ENCODE measurements at places on chromosomes 4 and X.
A peak's percentile ranks its signal among the peaks of the same experiment; 100 is the strongest.

- no peak for DNase-seq
Observed at GRCh38 chr4:102787096-102787881, 26.5 kb upstream of the MANBA start.

- DNase-seq: no peak
Observed at GRCh38 chr4:147378780-147379179, 102.1 kb upstream of the EDNRA start.

DNA sequence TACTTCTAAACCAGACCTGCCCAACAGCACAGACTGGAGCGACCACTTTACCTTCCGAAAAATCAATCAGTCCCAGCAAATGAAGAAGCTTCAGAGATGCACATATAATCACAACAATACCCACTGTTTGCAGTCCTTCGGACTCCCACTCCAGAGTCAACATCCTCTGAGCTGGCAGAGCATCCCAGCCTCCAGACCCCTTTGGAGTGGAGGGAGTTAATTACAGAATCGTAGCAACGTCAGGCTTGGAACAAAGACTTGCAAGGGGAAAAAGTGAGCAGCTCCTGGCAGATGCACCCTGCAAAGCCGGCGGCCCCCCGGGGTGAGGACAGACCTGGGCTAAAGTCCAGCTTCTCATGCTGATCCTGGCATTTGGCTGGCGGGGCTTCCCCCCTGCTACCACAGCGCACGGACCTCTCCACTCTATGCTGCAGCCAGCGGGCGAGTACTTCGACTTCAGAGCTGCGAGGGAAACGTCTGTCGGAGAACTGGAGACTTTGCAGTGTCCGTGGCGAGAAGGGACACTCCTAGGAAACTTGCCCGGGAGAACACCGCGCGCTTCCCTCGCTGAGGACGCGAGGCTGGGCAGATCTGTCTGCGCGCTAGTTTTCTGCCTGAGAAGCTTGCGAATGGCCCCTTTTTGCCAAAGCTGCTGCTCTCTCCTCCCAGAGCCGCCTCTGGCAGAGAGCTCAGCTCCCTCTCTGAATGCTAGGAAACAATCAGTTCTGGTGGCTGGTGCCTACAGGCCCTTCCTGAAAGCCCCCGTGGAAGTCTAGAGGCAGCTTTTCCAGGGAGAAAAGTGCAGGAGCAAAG lies 283.7 kb downstream of the PACRGL start:
- no peak for DNase-seq

- no peak for DNase-seq
Observed at GRCh38 chrX:39705290-39705689, 392.5 kb downstream of the BCOR start.

- DNase-seq: peak; percentile 51
Observed at GRCh38 chr4:112145790-112146501, 692 bp downstream of the FAM241A start.

DNA sequence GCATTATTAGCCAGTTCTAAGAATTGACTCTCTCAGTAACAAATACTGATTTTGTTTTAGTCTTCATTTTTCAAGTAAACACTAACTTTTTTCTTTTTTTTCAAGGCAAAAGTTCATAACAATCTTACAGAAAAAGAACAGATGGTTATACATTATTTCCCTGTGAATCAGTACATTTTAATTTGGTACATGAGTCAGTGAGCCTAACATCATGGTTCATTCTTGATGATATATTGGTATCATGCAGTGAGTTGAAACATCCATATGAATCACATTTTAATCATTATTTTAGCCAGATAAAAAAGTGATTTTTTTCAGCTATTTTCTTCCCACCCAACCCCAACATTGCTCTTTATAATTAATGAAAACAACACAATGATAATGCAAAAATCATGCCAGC lies 184.3 kb upstream of the TACR3 start:
- no peak for DNase-seq

GRCh38 chrX:110248578-110248977 lies 69.3 kb downstream of the AMMECR1 start:
- DNase-seq: no peak

DNA sequence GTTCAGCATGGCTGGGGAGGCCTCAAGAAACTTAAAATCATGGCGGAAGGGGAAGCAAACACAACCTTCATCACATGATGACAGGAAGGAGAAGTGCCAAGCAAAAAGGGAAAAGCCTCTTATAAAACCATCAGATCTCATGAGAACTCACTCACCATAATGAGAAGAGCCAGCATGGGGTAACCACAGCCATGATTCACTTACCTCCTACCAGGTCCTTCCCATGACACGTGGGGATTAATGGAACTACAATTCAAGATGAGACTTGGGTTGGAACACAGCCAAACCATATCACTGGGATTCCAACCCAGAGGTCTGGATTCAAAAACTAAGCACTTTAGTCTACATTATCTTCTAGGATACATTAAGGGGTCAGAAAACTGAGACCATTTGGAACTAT lies 609.6 kb upstream of the SPANXN1 start:
- DNase-seq: no peak

DNA sequence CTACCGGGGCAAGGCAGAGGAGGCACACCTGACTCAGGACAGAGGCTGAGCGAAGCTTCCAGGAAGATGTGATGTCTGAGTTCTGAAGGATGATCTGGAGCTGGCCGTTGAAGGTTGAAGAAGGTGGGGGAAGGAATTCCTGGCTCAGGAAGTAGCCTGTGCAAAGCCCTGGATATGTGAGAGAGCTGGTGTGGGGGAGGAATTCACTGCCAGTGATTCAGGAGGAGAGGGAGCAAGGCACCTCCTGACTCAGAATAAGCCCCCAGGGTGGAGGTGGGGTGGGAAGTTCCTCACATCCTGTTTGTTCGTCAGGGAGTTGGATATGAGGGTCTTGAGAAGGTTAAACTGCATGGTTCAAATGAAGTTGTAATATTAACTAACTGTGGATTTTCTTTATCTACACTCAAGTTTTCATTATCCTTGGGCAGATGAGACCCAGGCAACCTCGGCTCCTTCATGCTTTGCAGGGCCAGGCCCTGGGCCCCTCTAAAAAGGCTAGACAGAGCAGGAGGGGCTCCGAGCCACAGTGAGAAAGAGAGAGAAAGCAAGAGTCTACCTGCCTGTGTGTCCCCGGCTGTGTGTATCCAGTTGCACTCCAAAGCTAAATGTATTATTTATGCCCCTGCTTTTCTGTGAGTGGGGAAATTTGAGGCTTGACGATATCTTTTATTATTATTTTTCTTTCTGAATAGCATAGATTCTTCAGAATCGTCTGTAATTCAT lies 7.1 kb downstream of the NHSL2 start:
- no peak for DNase-seq

DNA sequence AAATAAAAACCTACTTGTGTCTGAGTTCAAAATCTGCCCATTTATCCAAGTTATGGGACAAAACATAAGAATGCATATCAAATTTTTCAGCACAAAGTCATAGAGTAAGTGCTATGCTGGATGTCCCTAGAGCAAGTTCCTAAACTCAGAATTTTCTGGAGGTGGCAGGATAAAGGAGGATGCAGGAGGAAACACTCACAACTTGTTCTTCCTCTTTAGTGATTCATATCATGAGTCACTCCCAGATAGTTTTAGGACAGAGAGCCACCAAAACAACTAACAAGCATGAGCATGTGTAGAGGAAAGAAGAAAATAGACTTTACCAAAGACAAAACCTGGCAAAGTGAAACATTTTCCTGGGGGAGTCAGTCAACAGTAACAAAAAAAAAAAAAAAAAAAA lies 302.7 kb downstream of the KCTD8 start:
- DNase-seq: no peak

- no peak for DNase-seq
Observed at GRCh38 chr4:31461421-31461820, 741.3 kb downstream of the PCDH7 start.

DNA sequence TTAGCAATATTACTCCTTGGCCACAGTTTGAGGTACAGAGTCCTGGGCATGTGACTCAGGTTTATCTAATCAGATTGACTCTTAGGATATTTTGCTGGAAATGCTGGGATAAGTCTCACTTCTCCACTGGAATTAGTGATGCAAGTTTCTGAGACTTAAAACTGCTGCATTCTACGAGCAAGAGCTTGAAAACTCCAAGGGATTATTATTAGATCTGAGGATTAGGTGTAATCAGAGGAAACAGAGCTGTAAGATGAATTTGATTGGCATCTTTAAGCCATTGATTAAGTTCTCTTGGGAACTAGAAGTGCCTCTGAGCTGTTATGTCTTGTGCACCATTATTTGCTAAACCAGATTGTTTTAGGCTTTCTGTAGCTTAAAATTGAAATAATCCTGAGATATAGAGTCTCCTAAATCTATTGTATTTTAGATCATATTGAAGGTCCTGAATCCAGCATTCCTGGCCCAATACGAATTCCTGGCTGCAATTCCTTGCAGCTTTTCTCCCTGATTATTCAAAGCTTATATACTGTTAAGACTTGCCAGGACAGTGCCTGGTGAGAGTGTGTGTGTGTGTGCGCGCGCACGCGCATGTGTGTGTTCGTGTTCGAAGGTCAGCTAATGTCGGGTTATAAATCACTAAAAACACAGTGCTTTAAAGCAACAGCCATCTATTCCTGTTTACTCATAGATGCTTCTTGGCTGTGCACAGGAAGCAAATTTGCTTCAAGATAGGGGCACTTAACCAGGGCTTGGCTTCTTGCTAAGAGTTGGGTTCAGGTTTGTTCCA lies 735.1 kb downstream of the STIM2 start:
- DNase-seq: no peak

GRCh38 chr4:76892601-76893000 lies 5.3 kb downstream of the SOWAHB start:
- no peak for DNase-seq

- DNase-seq: no peak
Observed at GRCh38 chr4:103415801-103416200, 217.7 kb upstream of the CENPE start.

GRCh38 chr4:182310316-182310715 lies 67.1 kb downstream of the TENM3 start:
- no peak for DNase-seq

DNA sequence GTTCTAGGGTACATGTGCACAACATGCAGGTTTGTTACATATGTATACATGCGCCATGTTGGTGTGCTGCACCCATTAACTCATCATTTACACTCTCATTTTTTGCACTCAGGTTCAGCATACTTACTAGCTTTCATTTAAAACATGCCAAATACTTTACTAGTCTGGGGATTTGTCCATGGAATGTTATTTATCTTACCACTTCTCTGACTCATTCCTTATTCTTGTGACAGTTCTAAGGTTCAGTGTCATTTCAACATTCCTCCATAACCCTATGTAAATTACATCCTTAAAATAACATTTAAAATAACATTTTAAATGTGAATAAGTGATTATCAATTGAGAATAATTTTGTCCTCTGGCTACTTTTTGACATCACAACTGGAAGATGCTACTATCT lies 19.5 kb upstream of the SYTL5 start:
- DNase-seq: no peak

DNA sequence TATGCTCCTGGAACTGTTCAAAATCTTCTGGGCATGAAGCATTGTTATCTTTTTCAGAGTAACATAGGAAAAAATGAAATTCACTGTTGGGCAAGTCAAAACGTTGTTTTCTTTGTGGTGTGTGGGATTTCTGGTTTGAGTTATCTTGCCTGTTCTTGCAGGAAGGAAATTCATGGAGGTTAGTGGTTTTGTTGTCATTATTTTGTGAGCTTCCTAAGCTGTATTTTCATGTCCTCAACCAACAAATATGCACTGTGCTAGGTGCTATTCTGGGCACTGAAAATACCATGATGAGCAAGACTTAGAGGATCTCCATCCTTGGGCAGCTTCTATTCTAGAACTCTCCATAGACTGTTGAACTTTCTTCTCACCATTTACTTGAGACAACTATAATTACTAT lies 16.9 kb downstream of the SPINK2 start:
- DNase-seq: peak; percentile 38

GRCh38 chrX:13432414-13433297 lies 112.8 kb upstream of the ATXN3L start:
- no peak for DNase-seq

- DNase-seq: no peak
Observed at GRCh38 chr4:89486042-89486441, 178.4 kb upstream of the GPRIN3 start.

DNA sequence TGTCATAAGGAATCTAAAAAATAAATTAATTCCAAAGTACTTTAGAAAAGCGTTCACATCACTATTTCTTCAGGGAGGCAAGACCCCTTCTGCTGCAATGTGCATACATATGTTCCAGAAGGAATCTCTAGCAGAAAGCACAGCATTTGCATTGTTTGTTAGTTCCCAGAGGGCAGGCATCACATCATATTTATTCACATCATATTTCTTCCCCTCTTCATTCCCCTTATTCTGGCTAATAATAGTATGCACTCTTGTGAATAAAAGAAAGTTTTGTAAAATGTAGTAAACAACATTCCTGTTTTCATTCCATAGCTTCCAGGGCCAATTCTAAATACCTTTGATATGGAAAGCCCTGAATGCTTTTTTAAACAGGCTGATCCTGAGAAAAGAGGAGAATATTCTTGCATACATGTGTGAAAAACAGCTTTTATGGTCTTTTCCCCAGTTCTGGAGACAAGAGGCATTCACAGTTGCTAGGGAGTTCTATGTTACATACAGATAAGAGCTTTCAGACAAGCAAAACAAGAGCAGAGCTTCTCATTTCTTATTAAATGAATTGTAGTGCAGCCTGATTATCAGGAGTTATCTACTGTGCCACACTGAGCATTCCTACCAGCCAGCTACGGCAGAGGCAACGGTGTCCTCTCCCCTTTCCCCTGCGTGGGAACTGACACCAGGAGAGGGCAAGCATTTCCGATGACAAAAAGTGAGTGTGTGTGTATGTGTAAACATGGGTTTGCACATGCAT lies 15.2 kb downstream of the GATB start:
- no peak for DNase-seq

GRCh38 chrX:102739657-102740056 lies 19.1 kb downstream of the GPRASP3 start:
- peak; percentile 1 for DNase-seq

DNA sequence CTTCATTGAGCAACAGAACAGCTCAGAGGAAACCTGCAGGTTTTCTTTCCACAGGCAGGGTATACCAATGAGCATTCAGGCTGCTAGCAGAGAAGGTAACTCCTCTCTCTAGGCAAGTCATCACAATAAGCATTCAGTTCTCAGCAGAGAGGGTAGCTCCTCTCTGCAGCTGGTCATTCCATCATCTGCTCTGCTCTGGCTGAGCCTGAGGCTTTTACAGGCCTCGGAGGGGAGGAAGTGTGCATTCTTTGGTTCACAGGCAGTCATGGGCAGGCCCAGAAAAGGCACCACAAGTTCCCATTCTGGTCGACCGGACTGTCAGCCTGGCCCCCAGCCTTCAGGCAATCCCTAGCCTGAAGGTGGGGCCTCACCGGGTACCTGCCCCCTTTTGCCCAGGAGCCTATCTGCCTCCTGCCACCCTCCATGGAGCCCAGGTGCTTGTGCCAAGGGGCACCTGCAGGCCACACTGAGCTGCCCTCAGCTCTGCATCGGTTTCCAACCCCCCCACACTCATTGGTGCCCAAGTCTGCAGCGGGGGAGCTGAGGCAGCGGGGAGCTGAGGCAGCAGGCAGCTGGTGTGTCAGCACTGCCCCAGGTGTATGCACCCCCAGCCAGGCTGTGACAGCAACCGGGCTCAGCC lies 83.1 kb downstream of the PRDM5 start:
- DNase-seq: no peak

Data from SJSA1 (cell line).